Thoracic aorta (tissue), 2 donors: ENCODE measurements at places on chromosomes 11 and 22.
A peak's percentile ranks its signal among the peaks of the same experiment; 100 is the strongest.

DNA sequence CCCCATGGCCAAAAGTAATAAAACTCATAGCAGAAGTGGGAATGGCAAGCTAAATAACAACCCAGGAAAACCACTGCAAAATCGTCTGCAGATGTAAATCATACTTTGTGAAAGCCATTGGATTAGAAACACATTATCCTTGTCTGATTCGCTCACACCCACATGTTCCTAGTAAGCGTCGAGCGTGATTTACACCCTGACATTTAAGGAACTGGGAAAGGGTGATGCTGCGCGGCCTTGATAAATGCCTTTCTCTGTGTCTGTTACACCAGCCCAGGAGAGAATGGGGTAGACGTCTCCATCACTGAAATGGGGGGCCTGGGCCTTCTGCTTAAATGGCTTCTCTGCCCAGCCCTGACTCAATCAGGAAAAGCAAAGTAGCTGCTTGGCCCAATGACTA, 162.7 kb downstream of the NTM start:
- DNase-seq, result no peak

DNA sequence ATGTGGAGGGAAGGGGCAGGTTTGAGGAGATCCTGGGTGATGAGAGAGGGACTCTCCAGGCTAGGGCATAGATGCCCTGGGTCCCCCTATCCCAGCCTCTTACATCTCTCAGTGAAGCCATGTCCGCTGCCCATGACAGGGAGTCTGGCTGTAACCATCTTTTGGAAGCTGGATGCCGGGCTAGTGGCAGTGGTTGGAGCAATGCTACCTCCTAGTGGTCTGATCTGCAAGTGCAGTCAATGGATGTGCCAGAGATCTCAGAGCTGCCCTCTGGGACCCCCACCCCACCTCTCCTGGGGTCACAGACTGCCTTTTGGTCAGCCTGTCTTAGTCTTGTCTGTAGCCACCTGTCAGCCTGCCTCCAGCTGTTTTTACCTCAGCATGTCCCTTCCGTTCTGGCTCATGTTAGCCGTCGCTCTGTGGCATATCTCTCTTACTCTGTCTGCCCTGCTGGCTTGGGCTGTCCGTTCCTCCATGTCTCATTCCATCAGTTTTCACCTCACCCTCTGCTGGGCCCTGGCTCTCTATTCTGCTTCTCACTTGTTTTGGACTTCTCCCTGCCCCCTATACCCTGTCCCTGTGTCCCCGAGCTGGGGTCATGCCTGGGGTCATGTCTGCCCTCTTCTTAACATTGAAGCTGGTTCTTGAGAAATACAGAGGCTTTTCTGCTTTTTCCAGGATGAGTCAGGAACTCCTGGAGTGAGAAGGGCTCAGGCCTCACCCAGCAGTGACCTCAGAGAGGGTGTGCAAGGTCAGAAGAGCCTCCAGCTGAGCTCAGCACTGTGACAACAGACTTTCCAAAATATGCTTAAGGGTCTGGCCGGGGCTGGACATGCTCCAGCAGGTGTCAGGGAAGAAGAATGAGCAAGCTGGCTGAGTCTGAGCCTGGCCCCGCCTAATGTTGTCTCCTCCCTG, 52.0 kb upstream of the THY1 start:
- DNase-seq, result peak; percentile 23

GRCh38 chr11:71486320-71486719, 33.3 kb downstream of the NADSYN1 start:
- no peak for DNase-seq

GRCh38 chr11:61918938-61919704, 1.8 kb upstream of the RAB3IL1 start:
- DNase-seq, result no peak

GRCh38 chr11:45530776-45531175, 134.6 kb downstream of the CHST1 start:
- DNase-seq, result no peak

DNA sequence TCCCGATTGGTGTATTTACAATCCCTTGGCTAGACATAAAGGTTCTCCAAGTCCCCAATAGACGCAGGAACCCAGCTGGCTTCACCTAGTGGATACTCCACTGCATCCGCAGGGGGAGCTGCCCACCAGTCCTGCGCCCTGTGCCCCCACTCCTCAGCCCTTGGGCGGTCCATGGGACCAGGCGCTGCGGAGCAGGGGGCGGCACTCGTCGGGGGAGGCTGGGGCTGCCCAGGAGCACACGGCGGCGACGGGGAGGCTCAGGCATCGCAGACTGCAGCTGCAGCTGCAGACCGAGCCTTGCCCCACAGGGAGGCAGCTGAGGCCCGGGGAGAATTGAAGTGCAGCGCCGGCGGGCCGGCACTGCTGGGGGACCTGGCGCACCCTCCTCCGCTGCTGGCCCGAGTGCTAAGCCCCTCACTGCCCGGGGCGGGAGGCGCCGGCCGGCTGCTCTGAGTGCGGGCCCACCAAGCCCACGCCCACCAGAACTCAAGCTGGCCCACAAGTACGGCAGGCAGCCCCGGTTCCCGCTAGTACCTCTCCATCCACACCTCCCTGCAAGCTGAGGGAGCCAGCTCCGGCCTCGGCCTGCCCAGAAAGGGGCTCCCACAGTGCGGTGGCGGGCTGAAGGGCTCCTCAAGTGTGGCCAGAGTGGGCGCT, 12.2 kb upstream of the SIK3 start:
- DNase-seq, result no peak

DNA sequence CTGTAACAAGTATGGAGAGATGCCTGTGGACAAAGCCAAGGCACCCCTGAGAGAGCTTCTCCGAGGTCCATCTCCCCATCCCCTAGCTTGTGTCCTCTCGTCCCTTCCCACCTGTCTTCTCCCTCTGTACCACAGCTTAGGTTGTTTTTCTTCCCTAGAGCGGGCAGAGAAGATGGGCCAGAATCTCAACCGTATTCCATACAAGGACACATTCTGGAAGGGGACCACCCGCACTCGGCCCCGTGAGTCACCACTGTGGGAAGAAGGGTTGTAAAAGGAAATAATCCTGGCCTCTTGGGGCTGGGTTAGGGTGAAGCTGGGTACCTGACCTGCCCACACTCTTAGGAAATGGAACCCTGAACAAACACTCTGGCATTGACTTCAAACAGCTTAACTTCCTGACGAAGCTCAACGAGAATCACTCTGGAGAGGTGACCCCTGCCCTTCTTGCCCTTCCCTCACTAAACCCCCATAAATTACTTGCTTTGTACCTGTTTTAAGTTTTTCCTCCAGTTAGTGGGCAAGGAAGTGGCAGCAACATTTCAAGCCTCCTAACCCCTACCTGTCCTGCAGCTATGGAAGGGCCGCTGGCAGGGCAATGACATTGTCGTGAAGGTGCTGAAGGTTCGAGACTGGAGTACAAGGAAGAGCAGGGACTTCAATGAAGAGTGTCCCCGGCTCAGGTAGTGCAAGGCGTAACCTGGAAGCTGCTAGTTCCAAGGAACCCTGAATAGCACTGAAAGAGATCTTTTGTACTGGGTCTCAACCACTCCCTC, 3.1 kb downstream of the TAF10 start:
- no peak for DNase-seq

DNA sequence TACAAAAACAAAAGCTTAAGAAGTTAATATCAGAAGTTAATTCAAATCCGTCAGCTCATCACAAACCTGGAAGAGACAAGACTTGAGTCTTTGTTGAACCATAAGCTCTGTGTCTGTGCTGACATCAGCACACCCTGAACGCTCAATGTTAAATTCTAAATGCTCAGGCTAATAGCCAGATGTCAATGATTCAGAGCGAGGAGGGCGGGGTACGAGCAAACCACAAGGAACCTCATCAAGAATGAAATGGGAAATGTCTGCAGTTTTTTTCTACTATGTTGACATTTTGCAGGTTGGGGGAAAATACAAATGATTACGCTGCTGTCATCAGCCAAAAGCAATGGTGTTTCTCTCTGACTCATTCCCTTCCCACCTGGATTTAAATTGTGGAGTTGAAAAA, 1057.2 kb downstream of the NTM start:
- DNase-seq, result no peak

DNA sequence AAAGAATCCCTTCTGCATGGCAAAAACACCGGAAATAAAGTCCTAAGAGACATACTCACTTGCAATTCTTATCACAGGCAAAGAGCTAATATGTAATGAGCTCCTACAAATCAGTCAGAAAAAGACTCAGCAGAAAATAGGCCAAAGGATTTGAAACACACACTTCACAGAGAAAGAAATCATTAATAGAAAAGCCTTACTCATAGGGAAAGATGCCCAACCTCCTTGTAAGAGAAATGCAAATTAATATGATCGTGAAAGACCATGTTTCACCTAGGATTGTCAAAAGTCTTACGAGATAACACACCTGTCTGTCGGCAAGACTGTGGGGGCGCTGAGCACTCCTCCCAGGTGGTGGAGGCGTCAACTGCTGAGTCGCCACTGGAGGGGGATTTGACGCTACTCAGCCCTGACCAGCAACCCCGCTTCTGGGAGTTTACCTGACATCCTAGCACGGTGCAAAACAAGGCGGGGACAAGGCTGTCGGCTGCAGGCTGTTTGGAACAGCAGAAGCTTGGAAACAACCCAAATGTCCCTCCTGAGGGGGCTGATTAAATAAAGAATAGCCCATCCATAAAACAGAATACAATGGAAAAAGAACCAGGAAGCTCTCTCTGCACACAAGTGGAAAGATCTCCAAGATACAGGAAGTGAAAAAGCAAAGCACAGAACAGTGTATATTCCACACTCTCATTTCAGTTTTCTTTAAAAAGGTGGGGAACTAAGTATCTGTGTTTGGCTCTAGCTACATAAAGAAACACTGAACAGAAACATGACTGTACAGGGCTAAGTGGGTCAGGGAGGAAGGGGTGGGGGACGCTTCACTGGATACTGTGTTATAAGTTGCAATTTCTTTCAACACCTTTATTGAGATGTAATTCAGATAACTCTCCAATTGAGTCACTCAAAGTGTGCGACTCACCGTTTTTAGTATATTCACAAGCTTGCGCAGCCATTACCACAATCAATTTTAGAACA, 11.5 kb downstream of the CSNK1E start:
- DNase-seq, result no peak

GRCh38 chr11:132579634-132580327, 952.5 kb downstream of the OPCML start:
- no peak for DNase-seq

DNA sequence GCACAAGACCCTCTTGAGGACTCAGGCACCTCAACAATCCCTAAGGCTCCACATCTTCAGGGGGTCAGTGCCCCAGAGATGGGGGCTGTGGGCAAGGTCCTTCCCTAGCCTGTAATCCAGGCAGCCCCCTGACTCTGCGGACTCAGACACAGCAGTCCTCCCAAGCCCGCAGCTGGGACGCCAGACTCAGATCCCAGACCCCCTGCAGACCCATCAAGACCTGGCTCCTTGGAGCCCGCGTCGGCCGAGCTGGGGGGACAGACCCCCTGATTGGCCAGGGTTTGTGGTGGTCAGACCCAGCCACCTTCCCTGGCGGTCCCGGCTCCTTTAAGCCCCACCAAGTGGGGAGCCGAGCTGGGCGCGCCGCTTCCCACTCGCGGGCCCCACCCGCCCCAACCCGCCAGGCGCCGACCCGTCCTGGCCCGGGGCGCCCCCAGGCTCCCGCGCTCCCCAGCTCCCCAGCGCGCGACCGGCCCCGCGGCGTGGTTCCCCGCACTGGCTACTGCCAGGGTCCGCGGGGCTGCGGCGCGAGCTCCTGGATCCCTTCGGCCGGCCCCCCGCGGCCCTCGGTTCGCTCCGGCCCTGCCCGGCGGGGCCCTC, 458 bp downstream of the OSBPL5 start:
- DNase-seq, result no peak

GRCh38 chr22:47568700-47569099, 806.2 kb downstream of the TBC1D22A start:
- no peak for DNase-seq

GRCh38 chr11:33514079-33514925, 186.3 kb downstream of the C11orf91 start:
- no peak for DNase-seq

GRCh38 chr22:23754980-23755636, 883 bp upstream of the VPREB3 start:
- DNase-seq, result no peak

GRCh38 chr11:11948242-11948947, 60.0 kb downstream of the DKK3 start:
- no peak for DNase-seq

DNA sequence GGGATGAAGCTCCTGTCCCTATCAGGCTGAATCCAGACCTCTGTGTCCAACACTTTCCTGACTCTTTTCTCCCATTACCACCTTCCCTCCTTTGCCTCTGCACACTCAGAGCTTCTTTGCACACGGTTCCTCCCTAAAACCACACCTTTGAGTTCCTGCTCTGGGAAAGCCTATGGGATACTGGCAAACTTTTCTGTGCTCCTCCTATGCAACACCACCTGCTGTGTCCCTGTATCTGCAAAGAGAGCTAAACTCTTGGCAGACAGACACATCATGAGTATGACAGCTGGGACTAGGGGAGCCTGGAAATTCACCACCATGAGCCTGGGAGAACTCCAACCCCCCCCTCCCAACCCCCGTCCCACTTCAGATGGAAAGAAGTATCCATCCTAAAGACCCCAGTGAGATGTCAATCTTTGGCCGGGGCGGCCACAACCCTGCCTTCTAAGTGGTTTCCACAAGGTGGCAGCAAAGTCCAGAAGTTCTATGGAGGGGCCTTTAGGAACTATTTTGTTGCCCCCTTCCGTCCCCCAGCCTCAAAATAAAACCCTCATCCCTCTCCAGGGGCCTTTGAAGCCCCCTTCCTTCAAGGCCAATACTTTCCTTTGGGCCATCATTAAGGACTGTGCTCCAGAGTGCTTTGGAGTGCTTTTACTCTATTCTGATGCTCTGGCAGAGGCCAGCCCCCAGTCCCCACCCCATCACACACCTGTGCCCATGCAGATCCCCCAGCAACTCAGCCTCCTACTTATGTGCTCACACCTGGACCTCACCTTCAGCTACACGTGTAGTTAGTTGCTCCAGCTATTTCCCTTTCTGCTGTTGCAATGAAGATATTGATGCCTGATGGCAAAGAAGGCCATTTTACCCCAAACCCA, 19.4 kb downstream of the HTR3A start:
- no peak for DNase-seq
